Activated CD4-positive, alpha-beta memory T cell treated with anti-CD3 and anti-CD28 coated beads, Interleukin-2, amount 10 ng/mL, durations not matched to agents 7 days and 5 days (primary cell): ENCODE measurements at places on chromosomes 12 and 14. TPM values are rescaled to one million over a fixed set of nuclear protein-coding genes. Genes with fewer than 3 reads are reported as not detected.

- H3K4me3 ChIP-seq = no peak overlapping the region
- H3K27me3 ChIP-seq = no peaks in the 10 kb centered on the region
- DNase-seq = no peak
- H3K4me1 ChIP-seq = no peaks in the 10 kb centered on the region
- H3K36me3 ChIP-seq = no peaks in the 10 kb centered on the region
Measured at GRCh38 chr12:41174602-41175001, 13.5 kb upstream of the PDZRN4 start.

GRCh38 chr12:6891646-6892001 is 13.0 kb upstream of the LRRC23 start:
- H3K36me3 ChIP-seq = peaks cover 10% of the 10 kb centered on the region
- H3K4me1 ChIP-seq = peaks cover 38% of the 10 kb centered on the region
- no peak for DNase-seq
- no peaks in the 10 kb centered on the region for H3K27me3 ChIP-seq
- peak overlapping the region; percentile 93 for H3K27ac ChIP-seq

The CISTR gene
- not detected for total RNA-seq

DNA sequence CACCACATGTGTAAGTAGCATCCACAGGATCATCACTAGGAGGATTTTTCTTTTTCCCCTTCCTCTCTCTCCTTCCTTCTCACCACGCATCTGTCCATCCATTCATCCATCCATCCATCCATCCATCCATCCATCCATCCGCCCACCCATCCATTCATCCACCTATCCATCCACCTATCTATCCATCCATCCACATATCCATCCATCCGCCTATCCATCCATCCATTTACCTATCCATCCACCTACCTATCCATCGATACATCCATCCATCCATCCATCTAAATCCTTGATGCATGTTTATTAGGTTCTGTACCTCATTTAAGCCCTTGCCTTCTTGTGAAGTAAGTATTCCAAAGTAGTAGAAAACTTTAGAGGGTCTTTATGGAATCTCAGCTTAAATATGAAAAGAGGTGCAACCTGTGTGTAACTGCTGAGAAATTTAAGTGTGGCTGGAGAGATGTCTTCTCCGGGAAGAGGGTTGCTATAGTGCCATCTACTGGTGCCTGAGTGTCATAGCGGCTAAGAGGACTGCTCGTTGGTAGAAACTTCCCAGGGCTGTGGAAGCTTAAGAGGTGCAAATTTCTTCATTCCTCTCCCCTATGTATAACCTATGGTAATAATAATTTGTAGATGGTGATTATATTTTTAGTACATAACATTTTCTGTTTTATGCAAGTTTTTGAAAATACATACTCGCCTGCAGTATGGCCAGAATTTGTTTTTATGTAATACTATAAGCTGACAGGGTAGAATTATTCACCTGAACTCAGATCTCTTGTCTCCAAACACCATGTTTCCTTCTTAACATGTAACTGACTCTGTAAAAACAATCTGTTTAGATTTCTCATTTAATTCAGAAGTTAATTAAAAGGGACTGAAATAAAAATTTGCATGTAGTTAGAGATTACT is 46.0 kb downstream of the MYO1H start:
- H3K4me3 ChIP-seq = no peak overlapping the region
- H3K27ac ChIP-seq = no peak overlapping the region
- H3K27me3 ChIP-seq = peaks cover 21% of the 10 kb centered on the region
- H3K36me3 ChIP-seq = no peaks in the 10 kb centered on the region
- DNase-seq = peak; percentile 37

GRCh38 chr14:68891851-68892660 is 87.0 kb downstream of the ACTN1 start:
- no peak overlapping the region for H3K27ac ChIP-seq
- no peak for DNase-seq
- no peaks in the 10 kb centered on the region for H3K27me3 ChIP-seq
- peaks cover 5% of the 10 kb centered on the region for H3K36me3 ChIP-seq
- H3K4me3 ChIP-seq = no peak overlapping the region
